NCI-H1048 (cell line): ENCODE measurements at places on chromosomes 5 and 9.

DNA sequence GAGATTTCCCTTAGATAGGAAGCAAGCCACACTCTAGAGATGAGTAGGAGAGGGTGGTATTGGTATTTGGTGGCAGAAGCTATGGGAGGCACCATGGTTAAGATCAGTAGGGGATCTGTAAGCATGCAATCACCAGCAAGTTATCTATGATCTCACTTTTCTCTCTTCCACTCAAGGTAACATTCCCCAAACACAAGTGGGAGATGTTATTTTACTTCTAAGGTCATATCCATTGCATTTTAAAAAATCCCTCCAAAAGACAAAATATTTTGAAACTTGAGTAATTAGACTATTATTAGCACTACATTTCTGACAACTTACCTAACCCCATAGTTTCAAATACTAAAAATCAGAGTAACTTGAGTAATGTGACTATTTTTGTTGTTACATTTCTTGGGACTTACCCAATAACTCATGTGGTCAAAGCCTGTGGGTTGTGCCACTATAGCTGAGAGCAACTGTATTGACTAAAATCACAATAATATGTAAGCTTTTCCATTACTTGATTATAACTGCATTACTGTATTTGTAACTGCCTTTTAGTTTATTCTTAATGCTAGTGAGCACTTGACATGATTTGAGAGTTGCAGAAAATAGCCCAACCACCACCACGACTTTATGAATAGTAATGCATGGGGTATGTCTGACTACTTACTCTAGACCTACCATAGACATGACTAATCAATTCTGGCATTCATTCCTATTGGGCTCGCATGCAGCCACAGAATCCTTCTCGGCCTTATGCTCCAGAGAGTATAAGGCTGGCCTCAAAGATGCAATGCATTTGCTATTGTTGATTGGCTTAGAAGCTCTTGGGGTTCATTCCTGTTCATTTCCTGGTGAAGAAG lies 264.7 kb downstream of the TRIM32 start:
- no peak for DNase-seq

DNA sequence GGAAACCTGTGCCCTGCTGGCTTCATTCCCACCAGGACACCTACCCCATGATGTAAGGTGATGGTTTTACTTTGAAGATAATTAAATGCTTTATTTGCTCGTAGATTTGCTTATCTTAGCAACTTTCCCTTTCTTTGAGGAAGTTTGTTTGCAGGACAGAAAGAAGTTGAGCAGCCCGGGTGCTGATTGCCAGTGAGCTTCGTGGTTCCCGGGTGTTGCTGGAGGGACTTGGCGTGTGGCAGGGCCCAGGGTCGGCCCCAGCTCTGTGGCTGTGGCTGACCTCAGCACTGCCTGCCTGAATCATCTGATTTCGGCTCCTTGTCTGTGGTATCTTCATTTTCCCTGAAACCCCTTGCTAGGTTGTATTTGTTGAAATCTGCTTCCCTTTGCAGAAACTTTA lies 8.7 kb downstream of the POMT1 start:
- DNase-seq = no peak

DNA sequence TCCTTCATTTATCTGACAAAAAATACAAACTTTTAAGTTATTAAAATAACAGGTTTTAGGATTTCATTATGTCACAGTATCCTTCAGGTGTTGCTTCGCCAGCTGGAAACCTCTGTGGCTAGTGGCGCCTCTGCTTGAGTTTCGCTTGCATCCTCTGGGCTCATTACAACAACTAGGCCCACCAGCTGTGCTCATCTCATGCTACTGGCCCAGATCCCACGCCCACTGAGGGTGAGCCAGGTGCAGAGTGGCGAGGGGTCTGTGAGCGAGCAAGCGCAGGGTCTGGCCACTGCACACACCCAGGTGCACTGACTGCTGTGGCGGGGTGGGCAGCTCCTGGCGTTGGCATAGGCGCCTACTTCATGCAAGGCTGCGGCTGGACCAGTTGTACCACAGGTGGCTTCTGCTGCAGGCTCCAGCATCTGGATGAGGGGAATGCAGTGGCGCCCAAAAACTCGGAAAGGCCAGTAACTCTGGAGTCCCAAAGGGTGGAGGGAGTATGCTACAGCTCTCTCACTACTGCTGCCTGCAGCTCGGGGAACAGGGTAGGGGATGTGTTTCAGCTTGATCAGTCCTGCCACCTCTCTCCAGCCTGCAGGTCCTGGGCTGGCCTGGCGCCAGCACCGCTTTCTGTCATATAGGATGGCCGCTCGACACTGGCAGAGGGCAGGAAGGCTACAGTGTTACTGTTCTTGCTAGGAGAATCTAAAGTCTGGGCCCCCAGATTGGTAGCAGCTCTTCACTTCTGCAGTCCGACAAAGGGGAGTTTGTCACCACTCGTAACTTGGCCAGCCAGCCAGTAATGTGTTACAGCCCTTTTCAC lies 452.1 kb downstream of the TUSC1 start:
- DNase-seq = no peak

- no peak for DNase-seq
These were observed 98.6 kb downstream of the AMBP start for GRCh38 chr9:113979343-113980127.

DNA sequence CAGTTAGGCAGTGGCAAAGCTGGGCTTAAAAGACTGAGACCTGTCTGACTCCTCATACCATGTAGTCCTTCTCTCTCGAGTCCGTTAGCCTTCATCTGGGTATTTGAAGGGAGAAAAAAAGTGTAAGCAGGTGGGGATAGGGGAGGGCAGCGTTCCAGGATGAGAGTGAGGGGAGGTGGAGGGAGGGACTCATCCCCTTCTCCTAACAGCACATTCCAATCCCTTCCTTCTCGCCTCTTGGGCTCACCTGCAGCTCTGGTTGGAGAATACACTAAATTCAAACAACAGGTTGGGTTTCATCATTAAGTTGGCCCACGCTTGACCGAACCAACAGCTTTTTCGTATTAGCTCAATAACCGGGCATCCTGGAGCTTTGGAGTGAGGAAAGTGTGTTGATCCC lies 3.6 kb downstream of the NEURL1B start:
- DNase-seq = no peak

- DNase-seq = no peak
These were observed 23.5 kb downstream of the PTTG1 start for GRCh38 chr5:160445132-160445531.

GRCh38 chr5:149264439-149265067 lies 7.1 kb upstream of the AFAP1L1 start:
- DNase-seq = no peak

DNA sequence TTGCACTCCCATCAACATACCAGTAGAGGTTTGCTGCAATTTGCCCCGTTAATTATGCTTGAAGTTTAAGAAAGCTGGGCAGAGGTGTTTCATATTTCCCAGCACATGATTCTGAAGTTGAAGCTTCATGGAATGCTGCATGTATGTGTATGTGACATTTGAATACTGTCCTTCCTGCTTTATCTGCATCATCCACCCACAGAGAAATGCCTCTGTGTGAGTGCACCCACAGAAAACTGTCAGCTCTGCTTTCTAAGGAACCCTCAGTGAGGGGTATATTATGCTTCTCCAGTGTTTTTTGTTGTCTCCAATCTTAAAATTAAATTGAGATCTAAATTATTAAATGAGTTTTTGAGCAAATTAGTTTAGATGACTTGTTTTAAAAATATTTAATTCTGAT lies 358.1 kb upstream of the PIK3R1 start:
- DNase-seq = no peak

DNA sequence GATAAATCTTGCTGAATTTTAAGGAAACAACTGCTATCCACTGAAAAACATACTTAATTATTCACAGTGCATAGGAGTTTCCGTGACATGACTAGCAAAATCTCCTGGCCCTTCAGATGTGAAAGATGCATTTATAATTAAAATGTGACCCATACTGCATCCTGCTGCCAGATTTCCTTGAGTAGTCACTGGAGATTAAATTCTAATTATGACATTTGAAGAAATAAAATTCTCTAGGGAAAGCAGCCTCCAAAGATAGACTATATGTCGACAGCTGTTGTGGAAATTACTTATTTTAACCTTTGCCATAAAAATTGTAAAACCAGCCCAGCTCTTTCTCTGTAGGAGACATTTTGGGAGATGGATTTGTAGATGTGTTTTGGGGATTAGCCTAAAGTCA lies 193.6 kb upstream of the SMC2 start:
- no peak for DNase-seq

GRCh38 chr9:10855847-10856246 lies 243.0 kb upstream of the PTPRD start:
- no peak for DNase-seq

DNA sequence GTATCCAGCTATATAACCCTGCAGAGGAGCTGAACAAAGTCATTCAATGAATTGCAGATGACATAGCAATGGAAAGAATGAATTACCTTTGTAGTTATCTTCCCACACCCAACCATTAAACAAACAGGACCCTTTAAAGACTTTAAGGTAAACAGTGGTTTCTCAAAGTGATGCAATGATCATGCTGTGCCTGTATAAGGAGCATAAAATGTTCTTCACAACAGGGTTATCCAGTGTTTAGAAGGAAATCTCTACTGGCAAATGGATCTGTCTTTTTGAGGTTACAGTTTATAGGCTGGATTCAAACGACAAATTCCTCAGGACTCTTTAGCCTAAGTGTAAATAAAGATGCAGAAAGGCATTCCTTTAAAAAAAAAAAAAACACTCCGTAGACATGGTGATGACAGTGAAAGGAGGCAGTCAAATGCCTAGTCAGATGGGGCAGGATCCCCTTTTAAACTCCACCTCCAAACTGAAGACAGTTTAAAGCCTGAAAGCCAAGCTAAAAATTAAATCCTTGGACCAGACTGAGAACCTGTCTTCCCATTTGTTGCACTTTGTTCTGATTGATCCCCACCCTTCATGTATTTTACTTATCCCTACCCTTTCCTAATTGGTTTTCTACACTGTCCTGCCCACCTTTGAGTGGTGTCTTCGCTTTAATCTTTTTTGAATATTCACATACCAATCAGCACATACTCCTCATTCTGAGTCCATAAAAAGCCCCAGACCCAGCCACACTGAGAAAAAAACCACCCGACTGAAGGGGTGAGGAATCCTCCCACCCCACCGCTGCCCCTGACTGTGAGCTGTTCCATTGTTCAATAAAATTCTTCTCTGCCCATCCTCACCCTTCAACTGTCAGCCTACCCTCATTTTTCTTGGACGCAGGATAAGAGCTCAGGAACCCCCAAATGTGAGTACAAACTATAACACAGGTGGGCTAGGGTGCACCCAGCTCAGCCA lies 761.3 kb upstream of the DMAC1 start:
- no peak for DNase-seq

DNA sequence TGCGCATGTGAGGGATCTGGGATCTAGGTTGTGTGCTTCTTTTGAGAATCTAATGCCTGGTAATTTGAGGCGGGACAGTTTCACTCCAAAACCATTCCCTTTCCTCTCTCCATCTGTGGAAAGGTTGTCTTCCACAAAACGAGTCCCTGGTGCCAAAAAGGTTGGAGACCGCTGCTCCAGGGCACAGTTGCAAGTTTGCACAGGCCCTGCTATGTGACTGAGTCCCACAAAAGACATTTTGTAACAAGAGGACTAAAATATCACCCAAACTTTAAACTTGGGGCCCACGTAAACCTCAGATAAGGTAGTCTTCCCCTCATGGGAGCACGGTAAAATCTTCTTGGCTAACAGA lies 5.8 kb upstream of the ZNF367 start:
- no peak for DNase-seq

DNA sequence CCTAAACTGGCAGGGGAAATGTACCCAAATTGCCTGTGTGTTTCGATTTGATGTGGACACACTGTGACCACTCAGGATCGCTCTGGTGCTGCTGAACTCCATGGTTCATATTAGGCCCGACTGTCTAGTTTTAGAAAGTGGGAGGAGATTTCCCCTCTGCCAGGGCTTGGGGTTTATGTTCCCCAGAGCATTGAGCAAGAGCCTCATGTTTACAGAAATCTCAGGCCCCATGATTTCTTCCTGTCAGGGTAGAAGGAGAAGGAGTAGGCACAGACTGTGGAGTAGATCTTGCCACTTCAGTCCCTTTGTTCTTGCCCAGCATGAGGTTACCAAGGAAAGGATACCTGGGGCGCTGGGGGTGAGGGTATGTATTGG lies 40.8 kb upstream of the GLRX start:
- DNase-seq = no peak
